Mucosa of gallbladder (tissue), 1 donor: ENCODE measurements at places on chromosomes 2 and 18. TPM values are rescaled to one million over a fixed set of nuclear protein-coding genes. Genes with fewer than 3 reads are reported as not detected.

- DNase-seq, result no peak
These were observed 9.7 kb downstream of the RHBDD1 start for GRCh38 chr2:226845386-226846116.

DNA sequence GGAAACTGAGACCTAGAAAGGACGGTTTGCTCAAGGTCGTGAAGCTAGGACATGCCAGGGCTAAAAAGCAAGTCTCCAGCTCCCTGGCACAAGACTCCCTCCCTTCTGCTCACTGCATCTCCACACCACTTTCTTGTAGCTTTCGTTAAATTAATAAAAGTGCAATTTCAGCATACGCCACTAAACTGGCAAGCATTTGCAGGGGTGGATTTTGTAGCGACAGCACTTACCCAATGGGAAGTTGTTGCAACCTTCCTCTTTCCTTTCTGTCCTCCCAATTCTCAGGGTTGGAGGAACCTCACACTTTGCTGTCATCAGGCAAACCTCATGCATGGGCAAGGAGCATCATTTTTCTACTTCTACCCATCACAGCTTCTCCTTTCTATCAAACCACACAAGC lies 7.4 kb upstream of the RHOB start:
- no peak for DNase-seq

DNA sequence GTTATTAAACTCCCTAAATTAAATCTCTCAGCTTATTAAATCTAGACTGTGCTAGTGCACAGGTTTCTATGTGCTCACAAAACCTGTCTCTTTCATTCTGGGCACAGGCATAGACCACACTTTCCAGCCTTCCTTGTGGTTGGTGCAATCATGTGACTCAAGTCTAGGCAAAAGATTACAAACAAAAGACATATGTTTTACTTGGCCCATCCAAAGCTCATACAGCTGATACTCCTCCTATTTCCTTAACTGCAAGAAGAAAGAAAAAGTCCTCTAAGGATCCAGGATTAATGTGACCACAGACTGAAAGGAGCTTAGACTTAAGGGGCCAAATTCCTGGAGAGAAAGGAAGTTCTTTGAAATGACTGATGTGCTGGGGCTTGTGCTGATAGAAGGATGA lies 731.3 kb upstream of the RAB6C start:
- DNase-seq, result no peak

DNA sequence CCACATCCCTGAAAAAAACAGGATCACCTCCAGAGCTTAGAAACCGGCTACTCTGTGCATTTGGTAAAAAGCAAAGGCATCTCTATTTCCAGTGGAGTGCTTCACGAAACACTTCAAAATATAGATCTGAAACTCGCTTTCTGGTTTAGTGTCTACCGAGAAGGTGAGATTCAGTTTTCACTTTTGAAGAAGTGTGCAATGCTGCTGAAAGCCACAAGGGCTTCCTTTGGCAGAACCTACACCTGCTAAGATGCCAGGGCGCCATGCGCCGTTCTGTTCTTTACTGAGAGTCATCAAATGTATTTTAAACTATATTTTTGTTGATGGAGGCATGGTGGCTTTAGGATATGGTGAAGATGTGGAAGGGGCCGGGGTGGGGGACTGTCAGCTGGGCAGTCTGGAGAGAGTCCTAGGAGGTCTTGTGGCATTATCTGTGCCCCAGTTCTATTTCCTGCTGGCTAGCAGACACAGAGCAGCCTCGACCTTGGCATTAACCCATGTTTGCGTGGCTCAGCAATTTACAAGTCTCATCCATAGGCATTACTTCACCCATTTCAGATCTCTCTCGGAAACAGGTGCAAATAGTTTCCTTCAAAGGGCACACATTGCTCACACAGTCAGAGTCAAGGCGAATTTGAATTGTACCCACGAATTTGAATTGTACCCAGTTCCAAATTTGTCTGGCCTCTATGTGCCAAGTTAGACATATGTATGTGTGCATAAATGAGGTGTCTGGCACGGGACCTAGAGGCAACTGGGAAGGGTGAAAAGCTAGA lies 46.7 kb upstream of the KCNF1 start:
- no peak for DNase-seq

DNA sequence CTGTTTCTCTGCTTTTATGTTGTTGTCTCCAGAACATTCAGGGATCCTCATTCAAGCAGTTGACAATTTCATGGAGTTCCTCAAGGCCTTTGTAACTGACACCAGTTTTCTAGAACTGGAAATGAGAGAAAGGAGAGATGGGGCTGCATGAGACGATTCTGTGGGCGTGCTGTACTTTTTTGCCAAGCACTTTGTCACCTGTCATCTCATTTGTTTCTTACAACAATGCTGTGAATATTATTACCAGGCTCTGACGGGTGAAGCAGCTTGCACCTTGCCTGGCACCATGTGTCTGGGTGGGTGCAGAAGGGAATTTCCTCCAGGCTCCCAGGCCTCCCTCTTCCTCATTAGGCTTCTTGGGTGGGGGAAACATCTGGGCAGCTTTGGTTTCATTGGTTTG lies 22.2 kb upstream of the ATOH8 start:
- DNase-seq, result no peak

GRCh38 chr2:7191932-7192331 lies 274.7 kb downstream of the RNF144A start:
- no peak for DNase-seq

Gene SAG
- total RNA-seq, result not detected

Gene PRKAG3
- total RNA-seq, result not detected

Gene MEP1B
- total RNA-seq, result 0.78 TPM
